ENCODE measurements at places on chromosomes 3 and 15.

GRCh38 chr3:110576960-110577359, 494.7 kb upstream of the NECTIN3 start:
- DNase-seq, result no peak

DNA sequence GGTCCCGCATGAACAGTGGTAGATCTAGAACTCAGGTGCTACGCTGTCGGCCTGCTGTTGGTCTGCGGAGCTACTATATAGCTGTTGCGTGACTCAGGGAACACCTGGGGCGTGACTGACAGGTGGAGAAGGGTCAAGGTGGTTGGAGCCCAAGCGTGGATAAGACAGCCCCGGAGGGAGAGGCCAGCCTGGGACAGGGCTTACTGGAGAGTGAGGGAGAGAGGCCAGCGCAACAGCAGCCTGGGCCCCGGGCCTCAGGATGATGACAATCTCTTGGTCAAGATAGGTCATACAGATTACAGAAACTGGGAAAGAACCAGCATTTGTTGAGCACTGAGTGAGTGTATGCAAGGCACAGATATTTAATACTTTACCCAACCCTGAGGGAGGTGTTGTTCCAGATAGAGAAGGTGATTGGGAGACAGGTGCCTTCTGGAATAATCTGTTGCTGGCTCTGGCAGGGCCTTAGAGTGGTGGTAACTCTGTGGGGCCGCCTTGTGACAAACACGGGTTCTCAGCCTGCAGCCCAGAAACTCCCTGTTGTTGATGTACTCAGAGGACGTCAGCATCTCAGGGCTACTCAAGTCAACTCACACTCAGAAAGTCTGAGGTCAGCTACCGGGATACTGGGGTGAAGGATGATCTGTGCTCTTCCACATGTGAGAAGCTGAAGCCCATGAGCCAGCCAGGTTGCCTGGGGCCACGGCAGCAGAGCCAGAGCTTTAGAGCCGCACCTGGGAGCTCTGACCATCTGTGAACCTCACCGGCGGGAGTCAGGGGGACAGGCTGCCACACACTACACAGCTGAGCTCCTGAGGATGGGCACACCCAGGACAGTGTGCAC, 265.4 kb upstream of the HES1 start:
- no peak for DNase-seq

GRCh38 chr3:100401674-100402041, 319 bp downstream of the LNP1 start:
- DNase-seq, result peak; percentile 16

DNA sequence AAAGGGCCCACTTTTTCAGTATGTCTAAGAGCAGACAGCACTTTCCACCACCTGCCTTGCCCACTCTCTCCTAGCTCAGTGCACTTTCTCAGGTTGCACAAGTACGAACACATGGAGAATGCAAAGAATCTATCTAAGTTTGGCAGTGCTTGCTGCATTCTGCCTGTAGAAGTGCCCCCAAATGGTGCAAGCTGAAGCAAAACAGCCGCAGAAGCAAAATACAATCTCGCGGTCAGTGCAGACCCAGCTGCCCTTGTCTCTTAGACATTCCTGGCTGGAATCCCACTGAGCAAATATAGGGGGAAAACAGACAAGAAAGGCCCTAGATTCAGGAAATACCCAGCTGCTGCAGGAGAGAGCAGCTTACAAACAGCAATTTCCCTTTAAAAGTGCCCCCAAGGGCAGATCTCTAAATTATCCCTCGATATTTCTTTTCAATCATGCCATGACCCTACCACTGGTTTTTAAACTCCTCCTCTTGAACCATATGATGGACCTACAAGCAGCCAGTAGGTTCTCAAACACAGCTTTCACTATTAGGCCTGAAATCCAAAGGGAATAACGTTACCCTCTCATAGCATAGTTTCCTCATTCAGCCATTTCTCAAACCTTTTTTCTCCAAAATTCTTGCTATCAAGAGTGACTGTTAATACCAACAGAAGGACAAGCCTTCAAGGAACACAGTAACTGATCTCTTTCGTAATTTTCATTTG, 67.0 kb downstream of the TNIK start:
- no peak for DNase-seq

- no peak for DNase-seq
Observed at GRCh38 chr3:16112910-16113504, 61.5 kb upstream of the GALNT15 start.

DNA sequence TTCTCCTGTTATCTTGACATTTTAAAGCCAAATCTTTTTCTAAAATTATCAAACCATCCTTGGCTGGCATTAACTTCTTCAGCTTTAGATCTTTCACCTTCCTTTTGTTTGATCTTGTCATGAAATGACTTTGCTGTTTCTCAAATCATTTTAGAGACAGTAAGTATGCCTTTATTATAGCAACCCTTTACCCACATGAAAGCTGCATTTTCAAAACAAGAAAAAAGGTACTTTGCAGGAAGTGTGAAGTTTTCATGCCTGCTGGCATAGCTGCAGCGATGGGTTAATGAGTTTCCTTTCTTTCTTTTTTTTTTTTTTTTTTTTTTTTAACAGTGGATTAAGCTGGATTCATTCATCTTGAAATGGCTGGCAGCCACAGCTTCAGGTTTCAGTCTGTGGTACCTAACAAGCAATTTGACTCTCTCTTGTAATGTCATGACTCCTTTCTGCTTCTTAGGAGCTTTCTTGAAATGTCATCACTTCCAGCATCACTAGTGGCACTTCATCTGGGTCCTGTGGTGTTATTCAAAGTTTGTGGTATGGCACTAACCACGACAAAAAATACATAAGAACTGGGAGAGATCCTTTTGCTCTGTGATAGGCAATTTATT, 18.8 kb downstream of the SLC25A26 start:
- no peak for DNase-seq
